PC-3 (cell line): ENCODE measurements at places on chromosomes 12 and 14. TPM values are rescaled to one million over a fixed set of nuclear protein-coding genes. Genes with fewer than 3 reads are reported as not detected.

DNA sequence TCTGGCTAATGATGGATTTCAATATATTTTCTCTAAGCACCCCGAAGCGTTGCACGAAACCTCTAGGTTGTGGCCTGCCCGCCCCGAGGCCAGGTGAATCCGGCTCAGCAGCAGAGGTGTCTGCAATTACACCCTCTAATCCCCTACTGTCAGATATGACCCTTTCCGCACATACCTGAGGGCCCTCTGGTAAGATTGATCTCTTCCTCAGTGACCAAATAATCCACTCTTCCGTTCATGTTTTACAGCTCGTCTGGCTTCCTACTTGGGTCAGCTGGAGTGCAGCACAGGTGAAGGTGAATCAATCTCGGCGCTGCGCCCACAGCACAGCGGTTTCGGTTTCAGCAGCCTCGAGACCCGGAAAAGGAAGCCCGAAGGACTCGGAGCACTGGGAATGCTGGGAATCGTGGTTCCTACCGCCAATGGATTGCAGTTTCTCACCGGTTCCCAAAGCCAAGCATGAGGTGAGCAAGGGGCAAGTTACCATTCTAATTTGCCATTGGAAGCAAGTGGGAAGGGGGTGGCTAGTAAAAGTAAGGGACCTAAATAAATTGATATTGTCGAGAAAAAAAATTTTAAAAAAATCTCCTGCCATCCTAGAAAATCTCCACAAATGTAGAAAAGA lies at the start of gene SYNJ2BP:
SYNJ2BP (minus strand) TSS at position 366 of the 625 bp plus-strand sequence; CDS start at position 239, 127 bp downstream.
- peak; percentile 93 for DNase-seq

DNA sequence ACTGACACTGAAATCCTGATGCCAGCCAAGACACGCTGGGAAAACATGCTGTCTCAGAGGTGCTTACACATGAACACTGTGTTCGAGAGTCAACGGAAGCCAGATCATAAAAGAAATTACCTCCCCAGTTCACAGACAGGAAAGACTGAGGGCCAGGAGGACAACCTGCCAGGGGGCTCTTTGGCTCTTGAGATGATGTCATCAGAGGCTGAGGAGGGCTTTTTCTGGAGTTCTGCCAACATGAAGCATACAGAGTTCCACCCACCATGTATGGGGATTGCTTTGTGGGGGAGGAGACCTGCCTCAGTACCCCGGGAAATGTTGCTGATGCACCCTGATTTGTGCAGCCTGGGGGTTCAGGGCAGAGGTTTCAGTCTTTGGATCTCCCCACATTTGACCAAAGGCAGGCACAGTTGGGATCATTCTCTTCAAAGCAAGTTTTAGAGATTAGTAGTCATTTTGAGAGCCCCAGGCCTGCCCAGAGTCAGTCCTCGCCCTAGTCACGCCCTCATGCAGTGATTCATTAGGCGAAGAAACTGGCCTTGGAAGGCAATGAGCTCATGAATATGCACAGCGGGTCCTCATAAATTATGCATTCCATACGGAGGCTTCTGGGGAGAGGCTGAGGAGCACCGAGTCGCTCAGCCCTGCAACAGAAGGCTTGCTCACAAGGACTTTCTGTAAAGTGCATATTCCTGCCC lies 34.9 kb upstream of the EML1 start:
- DNase-seq = peak; percentile 94

DNA sequence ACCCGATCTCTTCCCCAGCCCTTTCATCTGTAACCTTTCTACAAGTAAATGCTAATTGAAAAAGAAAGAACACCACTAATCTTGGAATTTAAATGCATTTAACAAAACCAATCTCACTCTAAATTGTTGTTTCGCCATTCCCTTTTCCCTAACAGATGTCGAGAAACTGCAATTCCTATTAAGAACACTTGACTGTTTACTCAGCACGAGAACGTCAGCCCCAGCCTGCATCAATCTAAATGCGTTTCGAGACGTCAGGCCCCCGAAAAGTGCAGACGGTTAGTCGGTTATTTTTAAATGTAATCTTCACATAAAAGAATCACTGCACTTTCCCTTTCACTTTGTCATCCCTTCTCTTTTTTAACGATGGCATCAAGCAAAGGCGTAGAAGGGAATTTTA lies 837.6 kb downstream of the VRK1 start:
- DNase-seq = peak; percentile 26

GRCh38 chr12:273382-273781 lies 10.7 kb upstream of the SLC6A13 start:
- DNase-seq = no peak

The INHBC gene
- not detected in 2 replicates for total RNA-seq

The ERBB3 gene
- 28.0 and 40.6 TPM in 2 replicates for total RNA-seq

The RNASE4 gene
- total RNA-seq = 5.9 and 8.5 TPM in 2 replicates

The SLC16A7 gene
- 10.4 and 11.4 TPM in 2 replicates for total RNA-seq
